ENCODE measurements at places on chromosomes 5 and 9.

DNA sequence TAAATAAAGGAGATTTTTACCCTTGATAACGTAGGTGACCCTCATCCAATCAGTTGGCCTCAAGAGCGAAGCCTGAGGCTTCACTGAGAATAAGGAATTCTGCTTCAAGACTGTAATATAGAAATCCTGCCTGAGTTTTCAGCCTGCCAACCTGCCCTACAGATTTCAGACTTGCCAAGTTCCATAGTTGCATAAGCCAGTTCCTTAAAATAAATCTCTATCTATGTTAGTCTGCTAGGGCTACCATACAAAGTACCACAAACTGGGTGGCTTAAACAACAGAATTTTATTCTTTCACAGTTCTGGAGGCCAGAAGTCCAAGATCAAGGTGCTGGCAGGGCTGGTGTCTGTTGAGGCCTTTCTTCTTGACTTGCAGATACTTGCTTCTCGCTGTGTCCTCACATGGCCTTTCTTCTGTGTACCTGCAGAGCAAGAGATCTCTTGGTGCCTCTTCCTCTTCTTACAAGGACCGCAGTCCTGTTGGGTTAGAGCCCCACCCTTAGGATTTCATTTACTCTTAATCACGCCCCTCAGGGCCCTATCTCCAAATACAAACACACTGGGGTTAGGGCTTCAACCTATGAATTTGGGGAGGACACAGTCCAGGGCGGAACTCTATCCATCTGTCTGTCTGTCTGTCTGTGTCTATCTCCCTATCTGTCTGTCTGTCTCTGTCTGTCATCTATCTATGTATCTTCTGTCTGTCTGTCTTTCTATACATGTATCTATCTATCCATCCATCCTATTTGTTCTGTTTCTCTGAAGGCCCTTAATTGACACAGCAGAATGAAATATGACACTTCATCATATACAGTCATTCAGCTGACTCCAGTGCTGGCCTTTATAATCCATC is 17.0 kb upstream of the CMBL start:
- DNase-seq, result no peak

DNA sequence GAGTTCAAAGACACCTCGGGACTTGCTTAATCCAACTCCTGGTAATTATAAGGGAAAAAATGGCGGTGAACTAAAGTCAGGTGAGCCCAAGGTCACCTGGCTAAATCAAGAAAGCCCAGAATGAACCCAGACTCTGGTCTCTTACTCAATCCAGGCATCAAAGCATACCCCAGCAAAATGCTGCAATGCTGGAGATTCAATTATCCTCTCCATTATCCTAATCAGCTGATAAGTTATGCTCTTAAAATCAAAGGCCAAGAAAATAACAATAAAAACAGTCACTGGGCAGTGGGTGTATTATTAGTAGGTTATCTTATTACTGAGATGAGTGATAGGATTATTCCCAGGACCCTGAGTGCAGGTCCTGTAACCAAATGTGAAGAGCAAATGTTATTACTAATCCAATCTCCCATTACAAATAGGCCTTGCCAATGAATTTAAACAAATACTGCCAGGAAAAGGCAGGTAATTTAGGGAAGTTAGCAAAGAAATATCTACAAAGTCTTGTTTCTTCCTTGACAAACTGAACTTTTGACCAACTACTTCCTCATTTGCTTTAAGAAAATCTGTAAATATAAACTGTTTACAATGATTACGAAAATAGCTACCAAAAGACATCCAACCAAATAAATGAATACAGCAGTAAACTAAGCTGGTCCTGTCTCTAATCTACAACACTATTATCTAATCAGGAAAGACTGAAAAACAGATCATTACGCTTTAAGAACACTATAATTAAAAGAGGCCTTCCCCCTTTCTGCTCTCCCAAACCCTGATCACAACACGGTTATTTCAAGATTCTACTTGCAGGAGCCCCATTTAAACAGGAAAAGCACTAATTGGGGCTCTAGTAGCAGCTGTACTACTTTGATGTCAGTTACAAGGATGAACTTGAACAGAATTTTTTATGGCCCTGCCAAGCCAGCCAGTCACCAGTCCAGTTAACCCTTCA is 103.2 kb downstream of the MED27 start:
- no peak for DNase-seq

DNA sequence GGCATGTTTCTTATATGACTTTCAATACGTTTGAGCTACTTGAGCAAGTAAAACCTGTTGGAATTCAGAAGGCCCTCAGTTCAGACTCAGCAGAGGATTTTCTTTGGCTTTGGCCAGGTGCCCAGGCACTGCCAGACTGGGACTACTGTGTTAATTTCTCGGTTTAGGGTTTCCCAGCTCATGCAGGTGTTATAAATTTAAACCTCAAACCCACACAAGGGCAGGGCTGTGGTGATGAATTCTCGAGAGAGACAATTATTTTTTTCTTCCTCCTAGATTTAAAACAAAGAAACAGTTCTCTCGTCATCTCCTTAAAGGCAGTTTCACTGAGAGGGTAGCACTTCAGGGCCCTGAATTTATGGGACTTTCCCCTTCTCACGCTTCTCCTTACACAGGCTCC is 406.0 kb upstream of the PIK3R1 start:
- no peak for DNase-seq

DNA sequence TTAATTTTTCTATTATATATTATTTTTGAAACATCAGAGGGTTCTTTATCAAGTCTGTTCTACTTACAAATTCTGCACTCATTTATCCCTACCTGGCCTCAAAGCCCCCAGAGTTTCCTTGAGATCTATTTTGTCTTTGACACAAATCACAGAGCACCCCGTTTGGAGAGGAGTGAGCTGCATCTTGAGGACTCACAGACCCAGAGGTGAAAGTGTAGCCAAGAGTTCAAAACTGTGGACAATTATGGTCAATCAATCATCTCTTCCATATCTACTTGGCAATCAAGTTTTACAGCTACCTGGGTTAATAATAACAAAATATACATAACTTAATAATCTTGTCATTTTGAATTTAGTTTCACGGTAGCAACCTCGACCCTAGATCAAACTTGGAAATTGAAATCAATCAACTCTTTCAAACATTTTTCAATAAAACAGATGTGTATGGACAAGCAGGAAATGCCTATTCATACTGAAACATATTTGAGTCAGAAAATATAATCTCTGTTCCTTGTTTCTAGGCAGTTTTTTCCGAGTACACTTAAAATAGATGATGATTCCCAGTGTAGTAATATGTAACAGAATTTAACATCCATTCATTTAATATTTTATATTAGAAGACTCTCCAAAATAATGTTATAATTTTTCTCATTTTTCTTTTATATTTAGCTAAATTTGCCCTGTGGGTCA is 13.7 kb upstream of the SYK start:
- no peak for DNase-seq

DNA sequence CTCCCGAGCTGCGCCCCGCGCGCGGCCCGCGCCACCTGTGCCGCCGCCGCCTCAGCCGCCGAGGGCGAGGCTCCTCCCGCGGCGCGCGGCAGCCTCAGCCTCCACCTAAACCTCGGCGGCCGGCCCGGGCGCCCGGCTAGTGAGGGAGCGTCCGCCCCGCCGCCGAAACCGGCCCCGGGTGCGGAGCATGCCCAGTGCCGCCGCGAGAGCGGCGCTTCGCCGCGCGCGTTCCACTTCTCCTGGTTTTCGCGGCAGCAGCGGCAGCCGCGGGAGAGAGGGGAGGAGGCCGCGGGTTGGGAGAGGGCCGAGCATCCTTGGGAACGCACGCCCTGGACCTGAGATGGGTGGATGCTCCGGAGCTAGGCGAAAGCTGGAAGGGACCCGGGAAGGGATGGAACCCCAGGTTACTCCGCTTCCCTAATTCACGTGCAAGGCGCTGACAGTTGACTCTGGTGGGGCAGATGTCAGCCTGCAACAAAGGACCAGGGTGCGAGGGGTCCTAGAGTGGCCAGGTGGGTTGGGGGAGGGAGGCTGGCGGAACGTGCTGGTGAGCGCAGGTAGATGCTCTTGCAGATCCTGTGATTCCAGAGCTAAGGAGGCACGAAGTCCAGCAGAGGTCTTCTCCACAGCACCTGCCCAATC is at the start of gene CTNND2:
CTNND2 (minus strand) TSS at position 182 of the 642 bp plus-strand sequence. CDS start 593 bp downstream, outside the sequence.
- no peak for DNase-seq

DNA sequence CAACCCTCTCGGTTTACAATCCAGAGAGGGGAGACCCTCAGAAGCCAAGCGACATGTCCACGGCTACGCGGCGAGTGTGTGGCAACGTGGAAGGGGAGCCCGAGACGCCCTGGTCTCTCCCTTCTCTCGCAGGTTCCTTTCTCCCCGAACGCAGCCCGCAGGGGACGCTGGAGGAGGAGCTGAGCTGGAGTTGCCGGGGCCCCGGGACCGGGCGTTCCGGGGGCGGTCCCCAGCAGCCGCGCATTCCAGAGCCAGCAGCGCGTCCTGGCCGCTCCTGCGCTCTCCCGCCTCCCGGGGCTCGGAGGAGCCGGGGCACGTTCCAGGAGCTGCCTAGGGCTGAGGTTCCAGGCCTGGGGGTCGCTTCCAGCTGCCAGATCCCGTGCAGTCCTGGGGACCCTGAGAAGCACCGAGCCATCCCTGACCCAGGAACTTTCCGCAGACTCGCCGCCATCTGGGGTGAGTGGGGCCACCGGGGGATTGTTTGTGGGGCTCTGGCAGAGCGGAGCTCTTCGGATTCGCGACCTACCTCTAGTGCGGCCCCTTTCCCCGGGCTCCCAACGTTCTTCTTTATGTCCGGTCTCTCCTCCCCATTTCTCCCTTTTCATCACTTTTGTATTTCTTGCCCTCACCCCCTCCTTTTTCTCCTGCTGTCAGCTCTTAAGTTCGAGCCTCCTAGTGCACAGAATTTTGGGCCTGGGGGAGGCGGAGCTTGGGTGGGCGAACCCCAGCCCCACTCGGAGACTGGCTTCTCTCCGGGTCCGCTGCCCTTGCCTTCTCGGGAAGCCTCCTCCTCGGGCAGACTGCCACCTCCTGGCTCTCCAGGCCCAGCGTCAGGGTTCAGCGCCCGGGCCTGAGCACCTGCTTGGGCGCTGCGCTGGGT is at the start of gene SMIM3:
SMIM3 (plus strand) TSS at position 241 of the 880 bp plus-strand sequence. CDS start 16,684 bp downstream, outside the sequence.
- DNase-seq, result peak; percentile 70

DNA sequence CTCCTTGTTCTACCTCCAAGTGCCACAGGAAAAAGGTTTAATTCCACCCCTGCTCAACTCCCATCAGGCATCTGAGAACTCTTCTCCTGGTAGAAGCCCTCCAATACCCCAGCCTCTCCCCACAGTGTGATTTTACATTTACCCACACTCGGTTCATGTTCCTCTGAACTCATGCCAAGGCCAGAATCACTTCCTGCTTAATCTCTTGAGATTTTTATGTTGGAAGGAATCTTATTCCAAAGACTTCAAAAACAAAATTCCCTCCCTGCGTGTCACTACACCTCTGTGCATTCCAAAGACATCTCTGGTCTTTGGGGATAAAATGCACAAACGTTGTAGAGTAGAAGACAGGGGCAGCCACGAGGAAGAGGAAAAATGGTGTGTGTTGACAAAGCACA is 186.8 kb downstream of the ACTL7B start:
- no peak for DNase-seq

GRCh38 chr9:136977649-136978072 is 357 bp downstream of the PTGDS start:
- DNase-seq, result no peak

GRCh38 chr5:134113363-134113889 is 1.1 kb upstream of the TCF7 start:
- DNase-seq, result no peak

GRCh38 chr5:88661806-88662207 is 221.2 kb downstream of the MEF2C start:
- no peak for DNase-seq

- DNase-seq, result no peak
Observed at GRCh38 chr5:94028001-94028400, 286.6 kb upstream of the POU5F2 start.

- no peak for DNase-seq
Observed at GRCh38 chr5:5340206-5340729, 82.2 kb upstream of the ICE1 start.

DNA sequence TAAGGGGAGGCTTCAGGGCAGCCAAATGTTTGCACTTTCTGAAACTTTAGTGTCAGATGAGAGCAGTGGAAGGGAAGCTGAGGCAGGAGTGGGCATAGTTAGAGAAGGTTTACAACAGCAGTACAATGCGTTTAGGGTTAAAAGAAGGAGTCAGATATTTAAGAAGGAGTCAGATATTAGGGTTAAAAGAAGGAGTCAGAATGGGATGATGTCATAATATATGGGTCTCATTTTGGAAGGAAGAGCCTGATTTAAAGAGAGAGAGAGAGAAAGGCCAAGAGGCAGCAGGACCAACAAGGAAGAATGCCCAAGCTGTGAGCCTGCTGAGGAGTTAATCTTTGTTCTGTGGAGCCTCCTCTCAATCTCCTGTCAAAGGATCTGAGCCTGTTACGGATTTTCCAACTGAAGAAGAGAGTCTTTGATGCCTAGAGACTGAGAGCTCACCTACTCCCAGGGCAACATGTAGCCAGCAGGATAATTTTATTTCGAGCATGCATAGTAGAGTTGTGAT is 9.5 kb downstream of the ISL1 start:
- no peak for DNase-seq

DNA sequence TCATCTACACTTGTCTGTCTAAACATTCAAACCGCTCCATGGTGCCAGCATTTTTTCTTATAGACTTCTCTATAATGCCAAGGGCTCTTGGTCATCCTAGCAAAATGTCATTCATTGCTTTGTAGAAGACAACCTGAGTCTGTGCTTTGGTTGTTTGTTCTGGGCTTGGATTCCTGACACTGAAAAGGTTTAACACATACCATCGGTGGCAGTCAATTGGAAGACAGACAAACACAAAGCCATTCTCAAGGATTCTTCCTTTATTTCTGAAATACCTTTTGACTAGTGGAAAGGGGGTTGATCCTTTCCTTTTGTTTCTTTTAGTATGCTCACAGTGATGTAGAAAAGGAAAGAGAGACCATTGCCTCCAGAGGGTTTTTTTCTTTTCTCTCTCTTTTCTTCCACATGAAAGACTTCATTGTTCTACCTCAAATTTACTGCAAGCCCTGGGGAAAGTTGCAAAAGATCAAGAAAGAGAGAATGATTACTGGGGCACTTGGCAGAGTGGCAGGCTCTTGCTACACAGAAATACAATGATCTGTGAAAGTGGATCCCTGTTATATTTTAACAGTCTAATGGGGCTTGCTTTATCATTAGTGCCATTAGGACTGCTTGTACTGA is 66.4 kb upstream of the TMC1 start:
- DNase-seq, result no peak

DNA sequence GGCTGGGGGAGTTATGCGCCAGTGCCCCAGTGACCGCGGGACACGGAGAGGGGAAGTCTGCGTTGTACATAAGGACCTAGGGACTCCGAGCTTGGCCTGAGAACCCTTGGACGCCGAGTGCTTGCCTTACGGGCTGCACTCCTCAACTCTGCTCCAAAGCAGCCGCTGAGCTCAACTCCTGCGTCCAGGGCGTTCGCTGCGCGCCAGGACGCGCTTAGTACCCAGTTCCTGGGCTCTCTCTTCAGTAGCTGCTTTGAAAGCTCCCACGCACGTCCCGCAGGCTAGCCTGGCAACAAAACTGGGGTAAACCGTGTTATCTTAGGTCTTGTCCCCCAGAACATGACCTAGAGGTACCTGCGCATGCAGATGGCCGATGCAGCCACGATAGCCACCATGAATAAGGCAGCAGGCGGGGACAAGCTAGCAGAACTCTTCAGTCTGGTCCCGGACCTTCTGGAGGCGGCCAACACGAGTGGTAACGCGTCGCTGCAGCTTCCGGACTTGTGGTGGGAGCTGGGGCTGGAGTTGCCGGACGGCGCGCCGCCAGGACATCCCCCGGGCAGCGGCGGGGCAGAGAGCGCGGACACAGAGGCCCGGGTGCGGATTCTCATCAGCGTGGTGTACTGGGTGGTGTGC is at the start of gene RXFP3:
RXFP3 (plus strand) TSS at position 6 of the 636 bp plus-strand sequence; CDS start at position 361, 355 bp downstream.
- DNase-seq, result no peak

- no peak for DNase-seq
Observed at GRCh38 chr9:107739601-107740082, 250.1 kb upstream of the KLF4 start.

- peak; percentile 82 for DNase-seq
Observed at GRCh38 chr5:36690041-36690961, 83.9 kb downstream of the SLC1A3 start.

Measured in stimulated activated CD4-positive, alpha-beta T cell treated with anti-CD3 and anti-CD28 coated beads, Interleukin-2, amount 100 ng/mL, for 24 hours (primary cell).